ENCODE measurements at places on chromosomes 5 and 9.

DNA sequence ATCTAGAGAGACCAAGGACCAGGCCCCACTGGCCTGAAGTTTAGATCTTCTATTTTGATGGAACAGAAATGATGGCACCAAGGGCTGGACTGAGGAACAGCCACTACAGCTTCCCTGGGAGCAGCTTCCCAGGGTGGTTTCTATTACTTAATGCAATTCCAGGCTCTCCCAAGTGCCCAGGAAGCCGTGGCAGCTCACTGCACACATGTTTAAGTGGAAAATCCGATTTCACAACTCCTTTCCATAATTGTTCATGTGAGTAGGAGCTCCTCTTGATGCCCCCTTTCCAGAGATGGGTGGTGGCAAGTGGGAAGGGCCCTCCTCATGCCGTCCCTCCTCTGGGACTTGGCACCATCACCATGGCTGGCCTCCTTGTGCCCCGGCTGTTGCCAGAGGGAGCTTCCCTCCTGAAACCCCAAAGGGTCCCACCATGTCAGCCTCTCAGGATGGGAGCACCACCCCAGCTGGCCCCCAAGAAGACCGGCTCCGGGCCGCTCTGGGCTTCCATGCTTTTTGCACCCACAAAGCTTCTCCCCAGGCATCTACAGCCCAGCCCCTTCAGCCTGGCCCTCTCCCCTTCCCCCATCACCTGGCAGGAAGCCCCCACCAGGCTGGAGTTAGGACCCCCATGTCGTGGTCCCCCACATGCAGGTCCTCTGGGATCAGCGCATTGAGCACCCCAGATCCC lies 9.1 kb upstream of the UBAC1 start:
- no peak for DNase-seq

DNA sequence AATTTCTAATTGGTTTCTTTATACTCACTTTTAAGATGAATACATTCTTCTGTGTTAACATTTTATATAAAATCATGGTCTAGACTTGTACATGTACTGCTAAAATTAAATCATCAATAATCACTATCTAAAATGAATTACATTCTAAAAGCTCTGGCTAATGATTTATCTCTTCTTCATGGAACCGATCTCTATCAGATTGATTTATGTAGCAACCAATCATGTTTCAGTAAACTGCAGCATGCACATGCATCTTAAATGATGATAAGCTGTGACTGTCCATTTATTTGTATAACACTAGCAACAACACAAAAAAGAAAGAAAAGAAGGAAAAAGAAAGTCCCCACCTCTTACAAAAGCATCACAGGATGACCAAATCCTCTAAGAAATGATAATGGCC lies 669.2 kb downstream of the NR2F1-AS1 start:
- DNase-seq: no peak

- DNase-seq: no peak
Measured at GRCh38 chr9:36716496-36716895, 143.8 kb downstream of the MELK start.

GRCh38 chr5:50824109-50824508 lies 157.7 kb downstream of the PARP8 start:
- DNase-seq: no peak

GRCh38 chr9:112831969-112832368 lies 58.7 kb downstream of the SLC46A2 start:
- no peak for DNase-seq

DNA sequence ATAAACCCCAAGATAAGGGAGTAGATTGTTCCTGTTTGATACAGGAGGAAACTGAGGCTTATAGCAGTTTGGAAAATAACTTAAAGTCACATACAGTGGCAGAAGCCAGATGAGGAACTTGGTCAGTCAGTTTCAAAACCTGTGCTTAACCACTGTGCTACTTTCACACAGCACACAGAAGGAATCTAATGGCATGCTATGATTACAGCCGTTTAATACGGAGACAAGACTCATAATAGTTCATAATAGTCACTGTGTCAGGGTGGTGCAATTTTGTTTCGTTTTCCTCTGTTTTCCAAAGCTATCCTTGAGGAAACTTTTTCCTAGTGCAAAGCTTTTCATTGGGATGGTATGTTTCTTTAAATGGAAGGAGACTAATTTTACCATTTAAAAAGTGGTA lies 112.3 kb downstream of the GCNT1 start:
- no peak for DNase-seq

DNA sequence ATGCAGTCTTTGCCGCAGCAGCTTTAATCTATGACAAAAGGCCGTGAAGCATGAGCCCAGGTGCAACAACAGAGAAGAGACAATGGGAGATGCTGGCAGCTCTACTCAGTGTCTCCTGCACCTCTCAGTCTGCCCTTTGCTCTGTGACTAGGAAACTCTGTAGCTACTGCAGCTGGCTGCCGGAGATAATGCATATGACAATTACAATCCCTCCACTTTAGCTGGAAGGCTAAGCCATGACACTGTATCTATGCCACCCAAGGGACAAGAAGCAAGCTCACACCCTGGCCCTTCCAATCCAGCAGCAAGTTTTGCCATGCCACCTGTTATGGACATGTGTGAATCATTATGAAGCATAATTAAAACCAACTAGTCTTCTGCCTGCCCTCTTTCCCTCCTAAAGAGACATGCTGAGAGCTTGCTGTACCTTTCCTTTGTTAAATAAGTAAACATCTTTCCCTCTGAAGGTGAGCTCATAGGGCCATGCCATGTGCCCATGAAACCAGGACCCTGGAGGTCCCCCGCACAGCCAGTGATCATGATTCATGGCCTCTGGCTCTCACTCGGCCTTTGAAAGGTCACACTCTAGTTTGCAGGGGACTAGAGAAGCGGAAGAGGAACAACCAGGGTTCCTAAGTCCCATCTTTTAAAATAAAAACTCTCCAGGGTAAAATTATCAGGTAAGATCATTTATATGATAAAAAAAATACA lies 219.4 kb downstream of the SPOCK1 start:
- no peak for DNase-seq

DNA sequence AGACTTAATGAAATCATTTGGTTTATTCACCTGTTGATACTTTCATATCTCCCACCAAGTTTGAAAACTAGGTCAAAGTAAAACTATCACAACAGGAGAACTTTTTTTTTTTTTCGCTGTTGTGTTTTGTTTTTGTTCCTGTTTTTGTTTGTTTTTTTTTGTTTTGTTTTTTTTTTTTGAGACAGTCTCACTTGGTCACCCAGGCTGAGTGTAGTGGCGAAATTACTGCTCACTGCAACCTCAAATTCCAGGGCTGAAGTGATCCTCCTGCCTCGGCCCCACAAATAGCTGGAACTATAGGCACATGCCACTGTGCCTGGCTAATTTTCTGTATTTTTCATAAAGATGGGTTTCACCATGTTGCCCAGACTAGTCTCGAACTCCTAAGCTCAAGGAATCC lies 49.3 kb downstream of the MLLT3 start:
- no peak for DNase-seq

GRCh38 chr5:60232036-60232795 lies 338.7 kb upstream of the PDE4D start:
- no peak for DNase-seq

GRCh38 chr5:19751326-19751725 lies 236.7 kb downstream of the CDH18 start:
- DNase-seq: no peak

DNA sequence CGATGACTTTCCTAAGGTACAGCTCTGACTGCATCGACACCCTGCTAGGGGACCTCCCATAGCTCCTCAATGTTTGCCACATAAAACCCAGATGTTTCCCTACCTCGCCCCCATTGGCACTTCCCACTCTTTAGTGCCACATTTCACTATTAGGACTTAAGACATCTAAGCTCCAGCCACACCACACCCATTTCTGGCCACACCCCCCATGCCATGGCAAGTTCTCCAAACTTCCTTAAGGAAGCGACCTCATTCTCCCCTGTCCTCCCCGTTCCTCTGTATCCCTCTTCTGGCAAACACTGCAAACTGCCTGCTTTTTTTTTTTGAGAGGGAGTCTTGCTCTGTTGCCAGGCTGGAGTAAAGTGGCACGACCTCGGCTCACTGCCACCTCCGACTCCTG lies 62.9 kb downstream of the USP20 start:
- no peak for DNase-seq

DNA sequence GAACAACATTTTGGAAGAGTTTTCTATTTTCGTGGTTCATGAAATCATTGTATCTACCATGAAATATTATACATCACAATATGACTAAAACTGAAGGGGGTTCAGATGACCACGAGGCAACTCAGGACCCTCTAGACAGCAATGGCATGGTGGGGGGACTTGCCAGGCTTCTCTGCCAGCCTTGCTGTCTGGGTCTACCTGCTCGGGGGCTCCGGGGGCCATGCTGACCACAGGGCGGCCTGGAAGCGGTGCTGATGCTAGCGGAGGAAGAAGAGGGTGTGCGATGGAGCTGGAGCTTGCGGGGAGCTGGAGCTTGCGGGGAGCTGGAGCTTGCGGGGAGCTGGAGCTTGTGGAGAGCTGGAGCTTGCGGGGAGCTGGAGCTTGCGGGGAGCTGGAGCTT lies 89.2 kb upstream of the IRX4 start:
- no peak for DNase-seq

Data from posterior cingulate gyrus (tissue), 11 donors.